ENCODE measurements at places on chromosomes 11 and 22.

DNA sequence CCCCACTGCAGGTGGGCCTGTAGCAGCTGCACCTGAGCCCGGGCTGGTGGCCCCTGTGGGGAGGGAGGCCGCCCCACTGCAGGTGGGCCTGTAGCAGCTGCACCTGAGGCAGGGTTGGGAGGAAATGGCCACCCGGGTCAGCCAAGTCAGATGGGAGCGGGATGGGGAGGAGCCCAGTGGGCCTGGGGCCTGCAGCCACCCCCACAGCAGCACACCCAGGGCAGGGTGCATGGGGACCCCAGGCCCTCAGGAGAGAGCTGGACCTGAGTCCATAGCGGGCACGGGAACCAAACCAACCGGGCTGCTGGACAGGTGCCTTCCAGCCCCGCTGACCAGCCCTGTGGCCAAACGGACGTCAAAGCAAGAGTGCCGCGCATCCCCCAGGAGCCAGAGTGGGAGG lies 61.7 kb downstream of the BRD1 start:
- DNase-seq = no peak

DNA sequence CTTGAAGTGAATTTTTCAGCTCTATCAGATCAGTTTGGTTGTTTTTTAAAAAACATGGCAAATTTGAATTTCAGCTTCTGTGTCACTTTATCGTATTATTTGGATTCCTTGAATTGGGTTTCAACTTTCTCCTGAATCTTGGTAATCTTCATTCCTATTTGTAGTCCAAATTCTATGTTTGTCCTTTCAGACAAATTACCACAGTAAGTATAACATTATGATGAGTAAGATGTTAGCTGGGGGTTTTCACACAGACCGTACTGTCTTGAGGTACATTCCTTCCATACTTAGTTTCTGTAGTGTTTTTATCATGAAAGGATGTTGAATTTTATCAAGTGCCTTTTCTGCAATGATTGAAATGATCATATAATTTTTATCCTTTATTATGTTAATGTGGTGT lies 28.0 kb downstream of the OR5B17 start:
- no peak for DNase-seq

GRCh38 chr22:22863001-22863400 lies 24.6 kb upstream of the IGLL5 start:
- no peak for DNase-seq

GRCh38 chr11:77842441-77843121 lies 21.6 kb downstream of the AAMDC start:
- DNase-seq = no peak

DNA sequence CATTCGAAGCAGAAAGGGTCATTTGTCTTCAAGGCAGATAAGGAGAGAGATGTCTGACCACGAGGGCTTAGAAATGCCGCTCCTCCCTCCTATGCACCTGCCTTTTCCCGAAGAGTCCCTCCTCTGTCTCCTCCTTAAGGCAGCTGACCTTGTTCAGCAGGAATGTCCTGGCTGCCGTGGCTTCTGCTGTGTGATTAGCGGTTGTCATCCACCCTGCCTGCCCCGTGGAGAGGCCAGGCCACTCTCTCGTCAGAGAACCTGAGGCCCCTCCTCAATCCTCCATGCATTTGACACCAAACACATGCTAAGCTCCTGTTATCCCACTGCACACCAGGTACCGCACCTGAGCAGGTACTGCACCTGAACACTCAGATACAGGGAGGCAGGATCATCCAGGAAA lies 834.6 kb downstream of the TBC1D22A start:
- no peak for DNase-seq

All from COR-L47 (cell line).